RKO (cell line): ENCODE measurements at places on chromosomes 1 and 21.

GRCh38 chr1:236685205-236685916 lies 938 bp upstream of the ACTN2 start:
- no peak for DNase-seq

DNA sequence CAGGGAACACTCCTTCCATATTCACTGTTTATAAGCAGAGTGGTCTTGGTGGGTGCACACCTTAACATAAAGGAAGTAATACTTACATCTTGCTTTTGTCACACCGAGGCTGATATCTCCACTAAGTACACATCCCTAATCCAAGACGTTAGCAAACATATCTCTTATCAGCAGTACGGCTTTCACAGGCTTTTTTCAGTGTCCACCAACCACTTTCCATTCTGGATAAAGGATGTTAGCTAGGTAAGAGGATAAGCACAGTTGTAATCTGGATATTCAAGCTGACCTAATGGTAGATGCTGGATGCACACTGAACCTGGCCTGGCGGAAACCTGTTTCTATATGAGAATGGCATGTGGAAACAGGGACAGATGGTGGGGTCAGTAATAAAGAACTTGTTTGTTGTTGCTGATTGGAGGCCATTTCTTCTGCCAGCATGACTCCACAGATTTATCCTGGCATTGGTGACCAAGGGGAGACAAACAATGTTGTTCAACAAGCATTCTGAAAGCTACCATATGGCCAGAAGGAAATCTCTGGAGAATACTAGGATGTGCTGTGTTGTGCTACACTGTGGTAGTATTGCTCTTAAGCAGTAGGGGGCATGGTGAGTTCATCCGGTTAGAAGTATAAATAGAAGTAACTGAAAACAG lies 416.4 kb downstream of the PTBP2 start:
- peak; percentile 80 for DNase-seq

- no peak for DNase-seq
These were observed 22.5 kb downstream of the TNFRSF1B start for GRCh38 chr1:12189328-12189682.

DNA sequence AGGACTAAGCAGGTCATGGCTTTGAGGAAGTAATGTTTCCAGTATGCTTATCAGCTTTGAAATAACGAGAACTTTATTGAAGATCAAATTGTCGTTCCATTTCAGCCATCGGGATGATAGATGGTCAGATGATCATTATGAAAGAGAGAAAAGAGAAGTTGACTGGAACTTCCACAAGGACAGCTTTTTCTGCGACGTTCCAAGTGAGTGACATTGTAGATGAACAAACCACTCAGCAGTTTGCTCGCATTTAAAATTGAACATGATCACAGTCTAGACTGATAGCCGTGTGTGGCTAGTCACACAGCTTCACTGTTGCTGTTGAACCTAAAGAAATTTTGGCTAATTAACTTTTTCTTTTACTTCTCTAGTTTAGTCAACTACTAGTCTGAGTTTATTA lies 151.1 kb downstream of the TLR5 start:
- DNase-seq = no peak

- no peak for DNase-seq
These were observed 4.4 kb downstream of the RCSD1 start for GRCh38 chr1:167634435-167634834.

GRCh38 chr1:107687849-107688753 lies 276.9 kb downstream of the VAV3 start:
- no peak for DNase-seq

- DNase-seq = no peak
These were observed 12.2 kb upstream of the LAMC2 start for GRCh38 chr1:183173828-183174227.

DNA sequence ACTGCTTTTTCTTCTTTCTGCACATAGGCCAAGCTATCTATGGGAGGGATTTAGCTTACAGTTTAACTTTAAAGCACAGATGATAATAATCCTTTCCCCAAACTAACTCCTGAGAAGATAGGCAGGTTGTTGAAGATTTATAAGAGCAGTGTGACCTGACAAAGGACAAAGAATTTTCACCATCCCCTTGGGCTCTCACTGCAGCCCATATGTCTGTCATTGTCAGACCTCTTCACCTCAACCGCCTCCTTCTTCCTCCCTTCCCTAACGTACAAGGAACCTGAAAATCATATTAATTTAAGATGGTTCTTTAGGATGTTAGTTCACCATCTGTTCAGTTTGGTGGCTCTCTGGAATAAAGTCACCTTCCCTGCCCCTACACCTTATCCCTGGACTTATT lies 5.0 kb downstream of the RNU1-2 start:
- peak; percentile 51 for DNase-seq

DNA sequence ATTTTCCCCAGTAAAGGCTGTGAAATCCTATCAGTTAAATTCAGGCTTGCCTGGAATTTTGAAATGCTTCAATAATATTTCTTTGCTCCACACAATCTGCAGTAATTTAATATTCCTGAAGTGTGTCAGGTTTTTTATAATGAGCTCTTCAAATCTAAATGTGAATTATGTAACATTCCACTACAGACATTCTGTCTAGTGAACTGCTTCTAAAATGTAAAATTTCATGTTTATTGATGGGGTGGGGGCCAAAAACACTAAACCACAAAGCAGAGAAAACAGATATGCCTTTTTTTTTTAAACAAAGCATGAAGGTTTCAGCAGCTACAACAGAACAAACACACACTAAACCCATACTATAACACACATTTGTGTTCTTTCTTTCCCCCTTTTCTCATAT lies 129.7 kb downstream of the DAB1 start:
- no peak for DNase-seq

DNA sequence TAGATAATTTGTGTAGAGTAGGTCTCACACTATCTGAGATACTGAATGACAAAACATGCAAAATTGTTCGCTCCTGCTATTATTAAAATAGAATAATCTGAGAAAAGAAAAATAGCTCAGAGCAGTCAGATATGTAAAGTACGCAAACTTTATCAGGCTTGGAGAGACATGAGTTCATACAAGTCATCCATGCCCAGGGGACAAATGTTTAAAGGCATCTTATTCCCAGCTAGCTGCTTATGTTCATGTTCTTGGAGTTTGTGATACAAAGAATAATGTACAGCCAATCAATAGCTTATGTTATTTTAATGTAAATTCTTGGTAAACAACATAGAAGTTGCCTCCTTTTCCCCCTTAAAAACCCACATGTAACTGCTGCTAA lies 69.4 kb upstream of the USP25 start:
- DNase-seq = no peak

- no peak for DNase-seq
These were observed 17.0 kb downstream of the HEYL start for GRCh38 chr1:39622427-39622826.

- DNase-seq = no peak
These were observed 126.6 kb downstream of the ACTL8 start for GRCh38 chr1:17881761-17882160.

GRCh38 chr21:37764691-37765090 lies 151.6 kb downstream of the KCNJ6 start:
- DNase-seq = no peak

DNA sequence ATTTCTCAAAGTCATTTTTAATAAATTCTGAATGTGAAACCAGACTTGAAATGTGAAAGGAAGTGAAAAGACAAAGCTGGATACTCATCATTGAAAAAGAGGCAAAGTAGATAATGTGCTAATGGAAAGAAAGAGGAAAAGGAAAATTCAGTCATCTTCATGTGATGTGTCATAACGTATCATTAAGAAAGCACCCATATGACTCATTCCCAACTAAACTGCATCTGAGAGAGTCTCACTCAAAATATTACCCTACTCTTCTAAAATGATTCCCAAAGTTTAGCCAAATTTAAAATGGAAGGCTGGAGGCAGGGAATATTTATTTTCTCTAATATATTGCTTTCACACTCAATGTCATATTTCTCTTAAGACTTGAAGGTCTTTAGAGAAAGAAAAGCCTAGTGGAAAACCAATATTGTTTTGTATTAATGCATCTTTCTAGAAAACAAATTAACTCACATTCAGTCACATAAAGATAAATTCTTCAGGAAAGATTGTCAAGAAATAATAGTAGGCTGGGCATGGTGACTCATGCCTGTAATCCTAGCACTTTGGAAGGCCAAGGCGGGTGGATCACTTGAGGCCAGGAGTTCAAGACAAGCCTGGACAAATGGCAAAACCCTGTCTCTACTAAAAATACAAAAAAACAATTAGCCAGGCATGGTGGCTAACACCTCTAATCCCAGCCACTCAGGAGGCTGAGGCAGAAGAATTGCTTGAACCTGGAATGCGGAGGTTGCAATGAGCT lies 129.9 kb downstream of the SLC30A10 start:
- DNase-seq = peak; percentile 76

DNA sequence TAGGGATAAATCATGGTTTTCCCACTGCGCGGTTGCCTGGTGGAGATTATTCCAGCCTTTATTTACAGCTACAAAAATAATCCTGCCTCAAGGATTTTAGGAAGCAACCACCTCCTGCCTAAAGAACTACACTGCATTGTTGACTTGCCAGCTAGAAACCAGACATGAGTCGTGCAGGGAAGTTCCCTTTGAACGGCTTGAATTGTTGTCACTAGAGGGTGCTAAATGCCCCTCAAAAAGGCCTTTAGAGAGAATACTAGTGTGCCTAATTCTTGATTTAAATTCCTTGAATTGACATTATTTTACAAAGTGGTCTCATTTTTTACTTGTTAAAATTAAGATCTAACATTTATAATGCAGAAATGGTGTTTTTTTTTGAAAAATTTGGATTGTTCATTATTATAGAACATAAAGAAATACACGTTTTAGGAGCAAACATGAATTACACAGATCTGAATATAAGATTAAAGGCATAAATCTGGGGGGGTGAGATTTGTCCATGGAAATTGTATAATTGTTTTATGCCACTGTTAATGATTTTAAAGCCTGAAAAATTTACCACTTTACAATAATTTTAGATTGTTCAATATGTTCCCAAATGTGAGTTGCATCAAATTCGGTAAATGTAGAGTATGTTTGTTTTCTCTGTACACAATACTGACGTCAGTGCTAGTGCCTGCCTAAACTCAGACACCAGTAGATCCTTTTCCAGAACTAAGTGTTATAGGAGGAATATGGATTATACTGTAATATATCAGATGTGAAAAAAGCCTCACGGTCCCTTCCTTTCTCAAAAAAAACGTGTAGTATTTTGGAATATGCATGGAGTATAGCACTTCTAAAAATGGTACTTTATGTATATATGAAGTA lies 7.6 kb upstream of the ERG start:
- DNase-seq = peak; percentile 67

GRCh38 chr1:61807606-61808140 lies 65.4 kb downstream of the PATJ start:
- no peak for DNase-seq

DNA sequence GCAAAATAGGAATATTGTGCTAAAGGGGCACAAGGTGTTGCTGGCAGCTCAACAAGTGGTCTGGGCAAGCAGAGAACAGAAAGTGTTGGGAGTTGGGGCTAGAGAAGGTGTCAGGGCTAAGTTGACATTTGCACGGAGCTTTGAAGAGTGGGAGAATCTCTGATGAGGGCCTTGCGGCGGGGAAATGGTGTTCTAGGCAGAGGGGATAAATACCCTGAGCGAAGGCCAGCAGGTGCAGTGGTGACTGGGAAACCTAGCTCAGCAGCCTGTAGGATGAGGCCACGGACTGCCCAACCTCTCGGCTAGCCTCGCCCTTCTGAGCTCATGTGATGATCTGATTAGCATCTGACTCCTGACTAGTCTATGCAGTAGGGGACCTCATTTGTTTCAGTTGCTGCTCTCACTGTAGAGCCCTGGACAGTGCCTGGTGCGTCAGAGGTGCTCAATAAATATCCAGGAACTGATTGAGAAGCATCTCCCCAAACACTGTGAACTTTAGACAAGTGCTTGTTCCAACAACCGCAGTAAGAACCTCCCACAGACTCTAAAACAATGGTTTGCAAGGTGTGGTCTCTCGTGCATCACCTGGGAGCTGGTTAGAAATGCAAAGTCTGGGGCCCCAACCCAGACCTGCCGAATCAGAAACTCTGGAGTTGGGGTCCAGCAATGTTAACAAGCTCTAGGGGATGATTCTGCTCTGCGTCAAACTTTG lies 1.0 kb upstream of the FOXO6 start:
- DNase-seq = no peak

DNA sequence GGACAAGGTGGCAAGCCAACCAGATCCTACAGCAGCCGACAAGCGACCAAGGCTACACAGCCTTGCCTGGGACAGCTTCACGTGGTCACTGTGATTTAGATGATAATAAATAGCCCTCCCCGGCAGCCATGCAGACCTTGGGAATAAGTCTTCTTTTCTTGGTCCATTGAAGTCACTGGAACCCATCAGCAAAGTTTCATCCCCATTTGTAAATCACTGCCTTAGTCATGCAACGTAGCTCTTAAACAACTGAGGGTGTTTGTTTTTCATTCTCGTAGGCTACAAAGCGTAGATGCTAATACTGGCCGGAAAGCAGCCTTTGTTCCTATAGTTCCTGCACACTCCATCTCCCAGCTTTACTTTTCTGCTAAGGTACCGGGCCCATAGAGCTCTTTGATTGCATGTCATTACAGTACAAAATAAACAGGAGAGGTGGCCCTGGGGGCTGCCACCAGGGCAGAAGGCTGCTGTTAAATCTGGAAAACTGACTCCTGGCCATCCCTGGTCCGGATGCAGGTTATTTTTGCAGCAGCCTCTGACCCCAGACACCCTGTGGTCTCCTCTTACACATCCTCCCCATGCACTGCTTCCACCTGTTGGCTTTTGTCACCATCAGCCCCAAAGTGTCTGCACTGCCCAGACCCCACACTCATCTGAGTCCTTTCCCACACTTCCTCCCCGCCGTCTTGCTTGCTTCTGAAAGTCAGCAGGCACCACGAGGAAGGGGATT lies 105.5 kb downstream of the TOMM20 start:
- no peak for DNase-seq

- DNase-seq = peak; percentile 41
These were observed 55.2 kb upstream of the KAZN start for GRCh38 chr1:14543191-14543840.

DNA sequence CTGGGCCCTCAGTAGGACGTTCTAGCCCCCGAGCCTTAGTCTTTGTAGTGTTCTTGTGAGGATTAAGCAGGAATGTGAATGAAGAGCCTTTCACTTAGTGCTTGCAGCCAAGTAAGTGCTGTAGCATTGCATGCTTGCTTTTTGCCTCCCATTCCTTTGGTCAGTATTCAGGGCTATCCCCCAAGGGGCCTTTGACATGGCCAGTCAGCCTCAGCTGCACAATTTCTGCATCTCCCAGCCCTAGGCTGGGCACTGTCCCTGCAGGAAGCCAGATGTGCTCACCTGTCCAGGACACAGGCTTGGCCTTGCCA lies 30.5 kb downstream of the SOX13 start:
- no peak for DNase-seq

- DNase-seq = no peak
These were observed 102.3 kb downstream of the RPE65 start for GRCh38 chr1:68347415-68347814.

- no peak for DNase-seq
These were observed 35.9 kb downstream of the HMGB4 start for GRCh38 chr1:33899746-33900145.

- no peak for DNase-seq
These were observed 341.3 kb downstream of the USP25 start for GRCh38 chr21:16071092-16071491.

- no peak for DNase-seq
These were observed 106.8 kb upstream of the C1orf174 start for GRCh38 chr1:4006676-4007374.
